ENCODE measurements at places on chromosomes 12 and 14.
A peak's percentile ranks its signal among the peaks of the same experiment; 100 is the strongest.

GRCh38 chr14:35419429-35419841, 14.9 kb upstream of the NFKBIA start:
- no peak for DNase-seq

- DNase-seq = no peak
Measured at GRCh38 chr12:92739113-92739512, 36.3 kb downstream of the PLEKHG7 start.

DNA sequence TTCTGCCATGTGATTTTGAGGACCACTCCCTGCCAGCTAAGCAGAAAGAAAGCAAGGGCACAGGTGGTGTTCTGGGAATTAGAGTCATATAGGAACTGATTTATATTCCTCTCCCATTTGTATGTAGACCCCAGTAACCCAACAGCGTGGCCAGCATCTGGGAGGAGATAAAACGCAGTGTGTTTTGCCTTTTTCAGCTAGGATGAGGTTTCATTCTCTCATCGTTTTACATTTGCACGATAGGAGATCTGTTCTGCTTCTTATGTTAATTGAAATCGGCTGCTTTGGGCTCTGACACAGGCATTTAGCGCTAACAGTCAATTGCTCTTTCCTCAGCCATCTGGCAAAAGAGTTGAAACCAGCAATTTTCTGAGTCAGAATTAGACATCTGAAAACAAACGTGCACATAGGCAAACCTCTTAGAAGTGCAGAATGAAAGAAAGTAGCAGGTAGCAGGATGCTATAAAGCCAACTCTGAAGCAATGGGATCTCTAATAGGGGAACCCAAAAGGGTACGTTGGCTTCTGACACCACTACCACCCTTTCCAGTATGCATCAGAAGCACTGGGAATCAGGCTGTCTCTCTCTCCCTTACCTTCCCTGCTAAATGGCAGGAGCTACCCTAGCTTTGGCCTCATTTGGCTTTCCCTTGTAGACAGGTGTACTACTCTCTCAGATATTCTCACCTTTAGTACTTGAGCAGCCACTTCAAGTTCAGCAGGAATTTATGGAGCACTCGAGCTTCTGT, 219.1 kb downstream of the PHLDA1 start:
- no peak for DNase-seq

- peak; percentile 92 for DNase-seq
Measured at GRCh38 chr14:54776361-54777001, 126.1 kb downstream of the GCH1 start.

GRCh38 chr14:56555921-56556570, 23.6 kb upstream of the TMEM260 start:
- DNase-seq = no peak

GRCh38 chr12:59010118-59010517, 89.8 kb upstream of the LRIG3 start:
- DNase-seq = no peak

DNA sequence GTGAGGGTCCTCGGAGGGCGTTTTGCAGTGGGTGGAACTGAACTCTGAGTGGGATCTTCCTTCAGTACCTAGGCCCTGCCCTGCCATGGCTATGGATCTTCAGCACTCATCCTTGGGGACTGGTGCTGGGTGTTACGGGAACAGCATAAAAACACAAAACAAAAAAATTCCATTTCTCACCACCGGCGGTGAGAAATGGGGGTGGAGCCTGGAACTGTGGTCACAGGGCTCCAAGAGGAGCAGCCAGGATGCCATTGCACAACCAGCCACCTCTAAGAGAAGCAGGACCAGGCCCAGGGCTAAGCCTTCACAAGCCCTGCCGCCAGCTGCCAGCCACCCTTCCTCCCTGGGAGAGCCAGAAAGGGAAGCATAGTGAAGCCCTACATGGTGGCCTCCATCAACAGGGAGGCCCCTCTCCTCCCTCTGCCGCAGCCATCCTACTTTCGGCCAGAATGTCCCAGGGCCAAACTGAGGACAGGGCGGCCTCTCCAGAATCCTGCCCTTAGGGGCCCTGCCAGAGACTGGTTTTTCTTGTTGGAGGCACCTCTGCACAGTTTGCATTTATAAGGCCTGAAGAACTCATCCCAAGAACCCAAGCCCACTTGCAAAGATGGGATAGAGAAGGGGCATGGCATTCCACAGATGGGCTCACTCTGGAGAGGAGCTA, 76.5 kb downstream of the VCPKMT start:
- peak; percentile 55 for DNase-seq

- peak; percentile 51 for DNase-seq
Measured at GRCh38 chr12:51103977-51104376, 20.6 kb upstream of the CSRNP2 start.

- peak; percentile 16 for DNase-seq
Measured at GRCh38 chr12:94078138-94078723, 70.1 kb upstream of the PLXNC1 start.

GRCh38 chr12:128817111-128818015, 6.4 kb downstream of the SLC15A4 start:
- no peak for DNase-seq

- peak; percentile 39 for DNase-seq
Measured at GRCh38 chr12:68198507-68199086, 27.0 kb downstream of the IL26 start.

GRCh38 chr14:52877628-52878027, 73.2 kb downstream of the FERMT2 start:
- DNase-seq = no peak

GRCh38 chr14:35932136-35932535, 106.0 kb downstream of the BRMS1L start:
- DNase-seq = no peak

DNA sequence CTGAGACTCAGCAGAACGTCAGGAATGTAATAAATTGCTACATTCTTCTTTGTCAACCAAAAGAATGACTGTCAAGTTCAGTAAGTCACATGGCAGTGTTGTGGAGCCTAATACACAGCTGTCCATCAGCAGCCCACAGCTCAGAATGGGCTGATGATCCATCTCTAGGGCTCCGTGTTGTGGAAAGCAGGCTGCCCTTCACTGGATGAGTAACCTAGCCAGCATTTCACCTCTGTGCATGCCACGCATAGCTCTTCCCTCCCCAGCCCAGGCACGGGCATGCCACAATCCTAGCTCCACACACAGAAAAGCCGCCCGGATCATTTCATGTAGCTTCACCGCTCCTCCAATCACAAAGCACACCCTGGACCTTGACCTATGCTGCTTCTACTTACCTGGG, 878.0 kb upstream of the TMEM132C start:
- DNase-seq = no peak

GRCh38 chr12:12095021-12095420, 24.3 kb downstream of the BCL2L14 start:
- DNase-seq = no peak

DNA sequence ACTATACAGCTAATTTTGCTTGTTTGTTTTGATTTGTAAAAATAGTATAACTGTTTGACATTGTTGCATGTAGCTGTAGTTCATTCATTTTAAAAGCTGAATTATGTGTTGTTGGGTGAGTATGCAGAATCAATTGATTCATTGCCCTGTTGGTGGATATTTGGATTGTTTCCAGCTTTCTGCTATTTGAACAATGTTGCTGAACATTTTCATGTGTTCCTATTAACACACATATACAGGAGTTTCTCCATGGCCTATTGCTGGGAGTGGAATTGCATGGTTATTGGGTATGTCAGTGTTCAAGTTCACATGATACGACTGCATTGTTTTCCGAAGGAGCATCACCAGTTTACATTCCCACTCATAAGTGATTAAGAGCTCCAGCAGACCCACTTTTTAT, 75.3 kb downstream of the SRGAP1 start:
- no peak for DNase-seq

DNA sequence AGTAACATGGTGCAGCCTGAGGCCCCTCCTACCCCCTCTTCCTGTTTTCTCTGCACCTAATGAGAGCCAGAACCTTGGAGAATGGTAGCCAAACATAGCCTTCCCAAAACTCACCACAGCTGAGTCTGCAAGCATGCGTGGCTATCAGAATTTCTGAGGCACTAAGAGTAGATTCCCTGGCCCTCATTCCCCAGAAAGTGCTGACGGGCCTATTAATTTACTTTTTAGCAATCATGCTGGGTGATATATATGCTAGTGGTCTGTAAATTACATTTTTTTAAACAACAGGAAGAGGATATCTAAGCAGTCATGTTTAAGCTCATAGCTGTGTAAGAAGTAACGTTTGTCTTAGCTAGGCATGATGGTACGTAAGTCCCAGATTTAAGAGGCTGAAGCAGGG, 30.4 kb downstream of the KANSL2 start:
- no peak for DNase-seq

DNA sequence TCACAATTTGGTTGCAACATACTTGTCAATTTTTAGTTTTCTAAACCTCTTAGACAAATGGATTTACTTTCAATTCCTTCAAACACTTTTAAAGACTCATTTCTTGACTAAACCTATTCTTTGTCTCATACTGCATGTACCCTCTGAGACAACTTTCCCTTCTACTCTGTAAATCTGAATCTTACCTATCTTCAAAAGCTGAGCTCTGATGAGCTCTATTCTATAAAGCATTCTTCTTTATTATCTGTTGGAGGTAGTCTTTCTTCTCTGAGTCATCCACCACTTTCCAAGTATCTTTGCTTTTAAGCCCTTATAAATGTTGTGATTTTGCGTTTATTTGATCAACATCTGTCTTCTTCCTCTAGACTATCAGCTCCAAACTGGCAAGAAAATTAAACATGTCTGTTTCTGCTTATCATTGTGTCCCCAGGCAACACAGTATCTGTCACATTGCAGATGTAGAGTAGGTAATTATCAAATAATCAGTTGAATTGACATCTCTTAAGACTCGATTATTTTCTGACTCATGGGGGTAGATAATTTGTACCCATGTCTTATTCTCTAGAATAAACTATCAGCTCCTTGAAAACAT, 265.6 kb upstream of the FAR2 start:
- no peak for DNase-seq

DNA sequence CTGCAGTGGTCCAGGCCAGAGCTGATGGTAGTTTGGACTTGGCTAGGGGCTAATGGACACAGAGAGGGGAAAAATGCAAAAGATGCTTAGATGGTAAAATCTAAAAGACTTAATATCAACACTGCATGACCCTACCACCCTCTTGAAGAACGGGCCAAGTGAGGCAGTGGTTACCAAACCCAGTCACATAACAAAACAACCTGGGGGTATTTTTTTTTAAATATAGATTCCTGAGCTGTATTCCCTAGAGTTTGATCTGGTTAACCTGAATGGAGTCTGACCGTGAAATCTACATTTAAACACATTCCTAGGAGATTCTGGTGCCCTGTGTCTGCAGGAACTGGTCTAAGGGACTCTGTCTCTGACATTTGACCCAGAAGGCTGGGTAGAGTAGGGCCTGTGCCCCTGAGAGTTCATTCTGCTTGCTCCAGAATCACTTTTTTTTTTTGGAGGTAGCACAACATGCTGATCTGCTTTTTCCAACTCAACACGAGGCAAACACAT, 15.7 kb downstream of the ABHD4 start:
- no peak for DNase-seq

GRCh38 chr12:28611449-28611848, 421.2 kb downstream of the CCDC91 start:
- no peak for DNase-seq

GRCh38 chr12:107319533-107320032, 226.2 kb upstream of the CRY1 start:
- peak; percentile 23 for DNase-seq

- no peak for DNase-seq
Measured at GRCh38 chr12:46942579-46942978, 116.8 kb upstream of the SLC38A4 start.

- no peak for DNase-seq
Measured at GRCh38 chr12:67520606-67521005, 127.9 kb upstream of the DYRK2 start.

- no peak for DNase-seq
Measured at GRCh38 chr12:46174061-46174662, 94.7 kb downstream of the SLC38A1 start.

GRCh38 chr12:111754671-111755070, 12.1 kb upstream of the ALDH2 start:
- DNase-seq = no peak

GRCh38 chr12:95205016-95205624, 12.1 kb downstream of the FGD6 start:
- DNase-seq = no peak

DNA sequence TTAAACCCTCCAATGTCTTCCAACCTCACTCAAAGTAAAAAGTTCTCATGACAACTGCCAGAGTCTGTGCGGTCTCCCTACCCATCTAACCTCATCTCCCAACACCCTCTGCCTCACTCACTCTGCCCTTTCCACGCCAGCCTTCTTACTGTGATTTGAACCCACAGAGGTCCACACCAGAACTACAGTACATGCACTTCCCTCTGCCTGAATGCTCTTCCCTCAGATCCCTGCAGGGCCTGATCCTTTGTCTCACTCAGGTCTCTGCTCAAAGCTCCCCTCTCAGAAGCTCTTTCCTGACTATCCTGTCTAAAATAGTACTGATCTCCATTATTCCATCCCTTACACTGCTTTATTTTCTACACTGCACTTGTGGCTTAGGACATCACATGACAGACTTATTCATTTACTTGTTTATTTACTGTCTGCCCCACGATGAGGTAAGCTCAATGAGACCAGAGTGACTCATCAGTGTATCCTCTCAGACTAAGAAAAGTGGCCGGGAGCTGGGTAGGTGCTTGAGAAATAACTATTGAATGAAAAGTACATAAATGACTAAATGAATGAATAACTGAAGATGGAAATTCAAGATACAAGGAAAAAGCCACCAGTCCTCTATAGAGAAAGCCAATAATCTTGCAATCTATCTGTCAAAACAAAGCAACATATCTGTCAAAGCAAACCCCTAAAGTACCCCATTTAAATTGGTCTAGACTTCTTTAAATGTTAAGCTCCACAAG, 17.1 kb downstream of the POMT2 start:
- DNase-seq = peak; percentile 73

GRCh38 chr12:116697305-116697704, 40.6 kb downstream of the SPRING1 start:
- DNase-seq = peak; percentile 25

- no peak for DNase-seq
Measured at GRCh38 chr12:27913999-27914614, 58.4 kb downstream of the PTHLH start.

- DNase-seq = no peak
Measured at GRCh38 chr14:77085538-77085937, 12.5 kb upstream of the CIPC start.

- no peak for DNase-seq
Measured at GRCh38 chr12:85188619-85189018, 91.4 kb upstream of the ALX1 start.

DNA sequence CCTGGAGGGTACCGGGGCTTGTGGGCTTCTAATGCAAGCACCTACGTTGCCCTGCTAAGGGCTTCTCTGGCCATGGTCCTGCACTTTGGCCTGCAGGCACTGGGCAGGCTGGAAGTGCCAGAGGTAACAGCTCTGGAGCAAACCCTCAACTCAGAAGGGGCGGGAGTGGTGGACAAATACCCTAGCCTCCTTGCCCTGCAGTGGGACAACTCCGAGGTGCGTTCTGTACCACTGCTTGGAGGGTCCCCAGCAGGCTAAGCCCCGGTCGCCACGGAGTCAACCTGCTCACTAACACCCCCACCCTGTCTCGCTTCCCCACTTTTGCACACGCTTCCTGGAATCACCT, 20.4 kb upstream of the BEGAIN start:
- DNase-seq = no peak

Measured in activated CD4-positive, alpha-beta memory T cell treated with anti-CD3 and anti-CD28 coated beads for 36 hours (primary cell).